ENCODE measurements at places on chromosomes 5 and 9.

DNA sequence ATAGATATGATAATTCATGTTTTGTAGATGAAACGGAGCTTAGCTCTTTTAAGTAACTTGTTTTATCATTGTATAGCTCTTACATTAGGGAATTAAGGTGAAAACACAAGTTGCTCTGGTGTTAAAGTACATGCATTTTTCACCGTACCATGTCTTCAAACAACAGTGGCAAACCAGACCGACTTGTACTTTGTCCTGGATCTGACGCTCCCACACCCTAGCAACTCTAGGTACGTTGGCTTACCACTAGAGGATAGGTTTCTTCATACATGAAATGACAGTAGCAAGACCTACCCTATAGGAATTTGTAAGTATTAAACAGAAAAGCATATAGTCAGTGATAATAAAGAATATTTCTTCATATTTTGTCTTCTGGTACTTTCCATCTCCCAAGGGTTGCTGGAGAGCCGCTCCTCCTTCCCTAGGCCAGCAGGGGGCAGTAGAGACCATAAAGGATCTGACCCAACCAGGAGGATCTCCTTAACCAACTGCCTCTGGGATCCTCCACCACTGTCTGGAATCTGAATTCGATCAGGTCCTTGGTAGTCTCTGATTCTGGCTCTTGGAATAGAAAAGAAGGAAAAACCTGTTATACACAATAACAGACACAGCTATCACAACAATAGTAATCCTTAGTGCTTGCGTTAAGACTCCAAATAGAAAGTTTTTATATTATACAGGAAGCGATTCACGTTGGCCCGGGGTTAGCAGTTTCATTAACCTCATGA is 136.7 kb downstream of the CAVIN4 start:
- DNase-seq, result no peak

DNA sequence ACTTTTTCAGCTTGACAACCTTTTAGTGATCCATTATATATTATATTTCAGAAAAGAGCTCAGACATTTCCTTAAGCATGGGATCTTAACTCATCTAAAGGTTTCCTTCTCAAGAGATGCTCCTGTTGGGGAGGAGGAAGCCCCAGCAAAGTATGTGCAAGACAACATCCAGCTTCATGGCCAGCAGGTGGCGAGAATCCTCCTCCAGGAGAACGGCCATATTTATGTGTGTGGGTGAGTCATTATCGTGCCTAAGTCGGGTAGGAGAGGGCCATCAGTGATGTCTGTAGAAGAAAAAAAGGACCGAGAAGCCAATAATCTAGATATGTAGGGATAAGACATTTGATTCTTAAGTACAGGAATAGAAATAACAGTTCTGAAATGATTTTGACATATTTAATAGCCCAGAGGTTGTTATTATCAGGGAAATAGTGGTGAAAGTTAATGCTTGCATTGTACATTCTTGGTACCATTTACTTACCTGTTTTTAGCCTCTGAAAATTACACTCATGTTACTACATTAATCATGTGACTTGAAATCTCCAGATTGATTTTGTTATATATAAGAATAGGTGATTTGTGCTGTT is 28.2 kb downstream of the MTRR start:
- no peak for DNase-seq

DNA sequence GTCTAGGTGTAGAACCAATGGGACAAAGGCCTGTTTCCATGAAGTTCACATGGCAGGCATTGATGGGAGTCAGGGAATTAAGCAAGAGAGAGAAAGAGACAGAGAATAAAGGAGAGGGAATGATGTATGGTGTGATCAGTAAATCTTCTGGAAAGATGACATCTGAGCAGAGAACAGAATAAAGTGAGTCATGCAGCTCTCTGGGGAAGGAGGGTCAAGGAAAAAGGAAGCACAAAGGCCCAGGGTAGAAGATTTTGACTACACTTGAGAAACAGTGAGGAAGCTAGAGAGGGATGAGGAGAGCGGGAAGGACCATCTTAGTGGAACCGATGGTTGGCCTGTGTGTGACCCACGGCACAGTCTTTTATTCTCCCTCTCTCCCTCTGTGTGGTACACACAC is 425.9 kb downstream of the SPOCK1 start:
- DNase-seq, result no peak

DNA sequence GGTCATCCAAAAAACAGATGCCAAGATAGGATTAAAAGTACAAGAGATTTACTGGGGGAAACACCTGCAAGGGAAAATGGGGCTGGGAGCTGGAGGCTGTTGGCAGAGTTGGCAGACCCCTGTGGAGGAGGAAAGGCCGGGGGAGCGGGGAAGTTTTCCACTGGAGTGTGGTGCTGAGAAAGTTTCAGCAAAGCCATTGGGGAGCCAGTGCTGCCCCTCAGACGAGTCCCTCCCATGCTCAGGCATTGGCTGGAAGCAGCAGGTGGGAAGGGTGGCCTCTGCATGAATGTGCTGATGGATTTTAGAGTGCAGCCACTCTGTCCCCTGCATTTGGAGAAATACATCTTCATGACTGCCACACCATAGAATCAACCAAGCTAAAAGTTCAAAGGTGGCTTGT is 52.8 kb downstream of the TTC1 start:
- no peak for DNase-seq

DNA sequence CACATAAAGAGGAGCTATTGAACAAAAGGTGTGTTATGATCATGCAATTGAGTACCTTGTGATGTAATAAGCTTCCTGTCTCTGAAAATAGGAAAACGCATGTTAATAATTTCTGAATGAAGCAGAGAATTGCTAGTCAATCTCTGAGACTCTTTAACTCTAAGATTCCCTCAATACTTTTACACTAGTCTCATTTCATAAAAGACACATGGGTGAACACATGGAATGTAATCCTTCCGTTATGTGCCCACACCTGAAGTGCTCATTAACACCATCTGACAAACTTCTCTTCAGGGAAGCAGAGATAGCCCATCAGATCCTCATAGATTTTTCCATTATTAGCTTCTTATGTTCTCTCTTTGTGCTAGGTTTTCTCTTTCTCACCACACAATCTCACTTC is 182.4 kb downstream of the TLR4 start:
- DNase-seq, result no peak

DNA sequence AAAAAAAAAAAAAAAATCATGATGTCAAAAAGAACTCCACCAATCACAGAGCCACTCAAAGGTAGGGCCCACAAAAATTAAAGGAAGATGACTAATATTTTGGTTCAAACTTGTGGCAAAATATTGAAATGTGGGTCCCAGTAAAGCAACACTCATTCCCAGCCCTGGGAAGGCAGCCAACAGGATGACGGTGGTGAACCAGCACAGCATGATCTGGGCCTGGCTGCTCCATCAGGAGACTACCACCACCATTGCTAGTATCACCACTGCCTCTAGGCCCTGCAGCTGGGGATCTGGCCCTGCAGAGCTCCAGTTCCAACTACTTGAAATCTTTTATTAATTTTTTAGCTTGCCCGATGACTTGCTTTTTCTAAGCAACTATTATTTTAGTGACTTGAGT is 206.8 kb upstream of the ITGA1 start:
- DNase-seq, result no peak
